ENCODE measurements at places on chromosomes 3 and 15. TPM values are rescaled to one million over a fixed set of nuclear protein-coding genes. Genes with fewer than 3 reads are reported as not detected.

GRCh38 chr3:79351699-79352098 lies 416.1 kb downstream of the ROBO1 start:
- no peak for DNase-seq

Gene KNL1
- polyA plus RNA-seq: 4.0 TPM

DNA sequence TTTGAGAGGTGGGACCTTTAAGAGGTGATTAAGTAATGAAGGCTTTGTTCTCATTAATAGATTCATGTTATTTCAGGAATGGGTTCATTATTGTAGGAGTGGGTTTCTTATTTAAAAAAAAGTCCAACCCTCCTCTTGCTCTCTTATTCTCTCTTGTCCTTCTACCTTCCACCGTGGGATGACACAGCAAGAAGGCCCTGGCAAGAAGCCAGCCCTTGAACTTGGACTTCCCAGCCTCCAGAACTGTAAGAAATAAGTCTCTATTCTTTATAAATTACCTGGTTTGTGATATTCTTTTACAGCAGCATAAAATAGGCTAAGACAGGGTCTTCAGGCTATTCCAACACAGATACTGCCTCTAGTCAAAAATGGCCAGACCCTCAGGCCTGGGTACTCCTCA lies 62.2 kb downstream of the MYLK start:
- no peak for DNase-seq

Gene AADAC
- polyA plus RNA-seq: 0.62 TPM

GRCh38 chr15:58148633-58149445 lies 10.7 kb downstream of the AQP9 start:
- peak; percentile 11 for DNase-seq

DNA sequence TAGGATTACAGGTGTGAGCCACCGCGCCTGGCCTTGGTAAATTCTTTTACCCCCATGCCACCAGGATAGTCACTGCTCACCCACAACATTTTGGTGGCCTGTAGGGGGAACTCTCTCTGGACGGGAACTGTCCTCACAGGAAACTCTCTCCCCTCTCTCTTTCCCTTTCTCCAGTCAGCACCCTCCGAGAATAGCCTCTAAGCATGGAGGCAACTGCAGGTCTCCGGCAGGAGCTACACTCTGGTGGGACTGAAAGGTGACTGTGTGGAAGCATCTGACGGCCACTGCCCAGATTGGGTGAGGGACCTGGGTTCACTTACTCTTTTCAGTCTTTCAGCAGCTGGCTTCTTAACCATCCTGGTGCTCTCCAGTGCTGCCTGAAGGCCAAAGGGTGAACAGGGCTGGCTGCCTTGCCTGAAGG lies 21.3 kb downstream of the TRANK1 start:
- no peak for DNase-seq
